ENCODE measurements at places on chromosomes 4 and X. TPM values are rescaled to one million over a fixed set of nuclear protein-coding genes. Genes with fewer than 3 reads are reported as not detected.

DNA sequence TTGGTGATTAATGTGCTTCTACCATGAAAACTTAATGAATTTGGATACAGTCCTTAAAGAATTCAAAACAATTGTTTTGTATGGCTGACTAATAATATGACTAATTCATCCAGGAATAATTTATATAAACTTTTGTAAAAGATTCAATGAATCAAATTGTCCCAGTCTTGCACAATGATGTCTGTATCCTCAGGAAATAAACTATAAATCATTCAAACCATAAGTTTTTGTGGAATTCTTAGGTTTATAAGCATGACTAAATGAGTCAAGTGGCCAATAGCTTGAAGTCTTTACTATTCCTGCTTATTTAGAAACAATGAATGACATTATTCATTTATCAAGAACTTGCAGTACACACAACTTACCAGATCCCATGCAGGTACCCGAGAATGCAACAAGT lies 935.0 kb upstream of the INTU start:
- H3K27ac ChIP-seq, result no peak overlapping the region
- H3K27me3 ChIP-seq, result no peaks in the 10 kb centered on the region
- no peak for DNase-seq
- H3K36me3 ChIP-seq, result no peaks in the 10 kb centered on the region
- no peaks in the 10 kb centered on the region for H3K4me1 ChIP-seq

RRH gene
- 0.23 TPM for total RNA-seq

GRCh38 chr4:55928846-55929245 lies 19.9 kb upstream of the CEP135 start:
- no peaks in the 10 kb centered on the region for H3K36me3 ChIP-seq
- H3K27me3 ChIP-seq, result no peaks in the 10 kb centered on the region
- H3K4me3 ChIP-seq, result no peak overlapping the region
- H3K4me1 ChIP-seq, result peaks cover 4% of the 10 kb centered on the region
- H3K27ac ChIP-seq, result no peak overlapping the region
- DNase-seq, result no peak

GRCh38 chrX:41543025-41543424 lies 95.9 kb downstream of the NYX start:
- H3K36me3 ChIP-seq, result no peaks in the 10 kb centered on the region
- no peak for DNase-seq
- H3K4me1 ChIP-seq, result no peaks in the 10 kb centered on the region
- H3K27ac ChIP-seq, result no peak overlapping the region
- H3K4me3 ChIP-seq, result no peak overlapping the region

RPA4 gene
- 1.2 TPM for total RNA-seq

DNA sequence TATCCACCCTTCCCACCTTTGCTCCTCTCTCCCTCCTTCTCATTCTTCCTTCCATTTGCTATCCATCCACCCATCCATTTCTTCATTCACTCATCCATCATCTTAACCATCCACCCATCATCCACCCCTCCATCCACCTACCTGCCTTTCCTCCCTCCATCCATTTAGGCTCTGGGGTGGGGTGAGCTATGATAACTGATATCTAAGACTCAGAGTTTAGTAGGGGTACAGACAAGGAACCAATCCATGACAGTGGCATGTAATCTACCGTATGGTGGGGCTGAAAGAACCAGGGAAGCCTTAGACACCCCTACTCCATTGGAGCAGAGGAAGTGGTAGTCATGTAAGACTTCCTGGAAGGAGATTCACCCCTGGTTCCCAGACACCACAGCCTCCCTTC lies 23.2 kb downstream of the PSAPL1 start:
- H3K27ac ChIP-seq, result no peak overlapping the region
- no peak for DNase-seq
- peaks cover 23% of the 10 kb centered on the region for H3K27me3 ChIP-seq

CFAP47 gene
- total RNA-seq, result 1.3 TPM

POLR2B gene
- 62.1 TPM for total RNA-seq

GRCh38 chr4:129808242-129808641 lies 712.3 kb downstream of the C4orf33 start:
- H3K27ac ChIP-seq, result no peak overlapping the region
- no peaks in the 10 kb centered on the region for H3K4me1 ChIP-seq
- no peaks in the 10 kb centered on the region for H3K36me3 ChIP-seq
- H3K27me3 ChIP-seq, result no peaks in the 10 kb centered on the region
- DNase-seq, result no peak
- no peak overlapping the region for H3K4me3 ChIP-seq

HSPA4L gene
- total RNA-seq, result 6.1 TPM

GRCh38 chrX:40164751-40165150 lies 67.0 kb upstream of the BCOR start:
- no peak for DNase-seq
- H3K4me1 ChIP-seq, result peaks cover 29% of the 10 kb centered on the region
- H3K27ac ChIP-seq, result no peak overlapping the region
- peaks cover 30% of the 10 kb centered on the region for H3K27me3 ChIP-seq
- H3K36me3 ChIP-seq, result no peaks in the 10 kb centered on the region

TEC gene
- total RNA-seq, result 4.5 TPM

KCND1 gene
- total RNA-seq, result 4.3 TPM

TSPAN7 gene
- total RNA-seq, result 52.3 TPM

DNA sequence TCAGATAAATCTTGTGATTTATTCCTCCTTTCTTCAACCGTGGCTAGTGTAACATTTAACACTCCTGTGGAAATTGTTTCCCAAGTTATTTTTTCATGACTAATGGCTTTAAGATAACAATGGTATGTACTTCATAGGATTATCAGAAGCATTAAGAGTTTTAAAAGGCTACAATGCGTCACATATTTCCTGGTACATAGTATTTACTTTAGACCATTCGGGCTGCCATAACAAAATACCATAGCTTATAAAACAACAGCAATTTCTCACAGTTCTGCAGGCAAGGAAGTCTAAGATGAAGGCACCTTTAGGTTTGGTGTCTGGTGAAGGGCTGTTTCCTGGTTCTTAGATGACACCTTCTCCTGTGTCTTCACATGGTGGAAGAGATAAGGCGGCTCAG lies 158.6 kb downstream of the PAPSS1 start:
- no peaks in the 10 kb centered on the region for H3K27me3 ChIP-seq
- DNase-seq, result no peak
- H3K4me1 ChIP-seq, result no peaks in the 10 kb centered on the region
- no peak overlapping the region for H3K4me3 ChIP-seq

DNA sequence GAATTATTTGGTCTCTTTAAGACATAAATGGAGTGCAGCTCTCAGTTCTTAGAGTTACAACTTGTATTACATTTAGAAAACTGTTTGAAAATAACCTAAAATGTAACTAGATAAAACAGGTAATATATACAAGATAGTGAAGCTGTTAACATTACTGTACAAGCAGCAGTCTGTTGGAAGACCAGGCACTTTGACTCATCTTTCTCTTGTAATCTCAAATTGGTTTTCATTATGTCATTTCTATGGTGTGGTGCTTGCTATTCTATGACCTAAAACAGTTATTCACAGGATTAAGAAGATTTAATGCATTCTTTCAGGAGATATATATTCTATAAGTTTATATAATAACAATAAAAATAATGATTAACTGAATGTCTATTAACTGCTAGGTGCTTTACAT lies 282.5 kb upstream of the PITX2 start:
- no peak overlapping the region for H3K27ac ChIP-seq
- no peaks in the 10 kb centered on the region for H3K27me3 ChIP-seq
- H3K36me3 ChIP-seq, result no peaks in the 10 kb centered on the region
- no peak for DNase-seq
- no peaks in the 10 kb centered on the region for H3K4me1 ChIP-seq
- no peak overlapping the region for H3K4me3 ChIP-seq

DNA sequence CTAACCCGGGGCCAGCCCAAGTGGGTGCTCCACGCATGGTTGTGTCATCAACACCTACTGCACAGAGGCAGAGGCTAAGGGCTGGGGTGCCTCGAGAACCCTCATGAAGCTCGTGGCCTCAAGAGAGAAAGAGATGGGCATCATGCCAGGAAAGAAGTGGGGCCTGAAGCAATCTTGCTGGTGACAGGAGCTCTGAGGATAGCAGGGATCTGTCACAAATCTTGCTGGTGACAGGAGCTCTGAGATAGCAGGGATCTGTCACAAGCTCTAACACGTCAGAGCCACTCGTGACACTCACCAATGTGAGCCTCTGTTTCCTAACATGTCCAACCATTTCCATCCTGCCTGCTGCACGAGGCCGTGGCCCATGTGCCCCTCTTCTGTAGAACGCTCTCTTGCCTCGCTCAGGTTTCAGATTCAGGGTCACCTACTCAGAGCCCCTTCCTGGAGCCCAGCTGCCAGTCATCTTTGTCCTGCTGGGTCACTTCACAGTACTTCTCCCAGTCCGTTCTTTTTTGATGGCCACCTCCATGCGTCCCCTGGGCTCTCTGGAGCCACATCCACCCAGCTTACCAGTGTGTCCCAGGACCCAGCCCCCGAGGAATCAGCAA lies 21.1 kb downstream of the PNMA6E start:
- DNase-seq, result no peak
- no peak overlapping the region for H3K4me3 ChIP-seq
- no peaks in the 10 kb centered on the region for H3K4me1 ChIP-seq
- H3K27ac ChIP-seq, result no peak overlapping the region
- no peaks in the 10 kb centered on the region for H3K27me3 ChIP-seq

BBS7 gene
- 17.4 TPM for total RNA-seq

SERTM2 gene
- total RNA-seq, result 0.50 TPM

GRCh38 chrX:80285131-80285773 lies 135.0 kb upstream of the TENT5D start:
- no peaks in the 10 kb centered on the region for H3K36me3 ChIP-seq
- no peak overlapping the region for H3K4me3 ChIP-seq
- DNase-seq, result no peak
- no peaks in the 10 kb centered on the region for H3K4me1 ChIP-seq
- no peaks in the 10 kb centered on the region for H3K27me3 ChIP-seq

- no peak overlapping the region for H3K4me3 ChIP-seq
- H3K36me3 ChIP-seq, result no peaks in the 10 kb centered on the region
- peaks cover 8% of the 10 kb centered on the region for H3K4me1 ChIP-seq
- DNase-seq, result no peak
- H3K27me3 ChIP-seq, result no peaks in the 10 kb centered on the region
Measured at GRCh38 chr4:75718529-75718928, 5.8 kb upstream of the USO1 start.

- H3K36me3 ChIP-seq, result no peaks in the 10 kb centered on the region
- H3K4me3 ChIP-seq, result no peak overlapping the region
- H3K4me1 ChIP-seq, result no peaks in the 10 kb centered on the region
- H3K27ac ChIP-seq, result no peak overlapping the region
- no peak for DNase-seq
Measured at GRCh38 chrX:19544693-19545305, 29.5 kb upstream of the MAP3K15 start.

DNA sequence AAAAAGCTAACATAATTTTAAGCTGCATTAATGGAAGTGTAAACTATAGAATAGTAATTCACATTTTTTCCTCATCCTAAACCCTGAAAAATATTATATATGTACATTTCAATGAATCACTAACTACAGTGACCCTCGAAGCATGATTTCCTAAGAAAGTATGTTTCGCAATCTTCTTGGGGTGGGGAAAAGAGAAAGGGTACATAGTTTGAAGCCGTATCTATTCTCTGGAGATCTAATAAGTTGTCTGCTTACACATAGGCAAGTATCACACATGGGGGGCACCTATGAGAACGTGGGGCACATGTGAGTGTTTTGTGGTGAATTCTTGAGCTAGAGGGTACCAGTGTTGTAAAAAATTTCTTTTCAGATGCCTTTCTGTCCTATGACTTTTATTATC lies 71.2 kb downstream of the JADE1 start:
- no peak for DNase-seq
- no peaks in the 10 kb centered on the region for H3K36me3 ChIP-seq
- H3K27me3 ChIP-seq, result no peaks in the 10 kb centered on the region
- no peak overlapping the region for H3K4me3 ChIP-seq
- H3K27ac ChIP-seq, result no peak overlapping the region
- H3K4me1 ChIP-seq, result no peaks in the 10 kb centered on the region

- H3K27me3 ChIP-seq, result no peaks in the 10 kb centered on the region
- H3K27ac ChIP-seq, result no peak overlapping the region
- DNase-seq, result no peak
- no peaks in the 10 kb centered on the region for H3K4me1 ChIP-seq
- no peak overlapping the region for H3K4me3 ChIP-seq
- no peaks in the 10 kb centered on the region for H3K36me3 ChIP-seq
Measured at GRCh38 chrX:499870-500364, 113.2 kb upstream of the PPP2R3B start.

SMIM10L2A gene
- 2.4 TPM for total RNA-seq

GRCh38 chr4:3017504-3017903 lies 54.1 kb downstream of the GRK4 start:
- no peaks in the 10 kb centered on the region for H3K4me1 ChIP-seq
- no peaks in the 10 kb centered on the region for H3K36me3 ChIP-seq
- no peak overlapping the region for H3K4me3 ChIP-seq
- H3K27me3 ChIP-seq, result no peaks in the 10 kb centered on the region

DNA sequence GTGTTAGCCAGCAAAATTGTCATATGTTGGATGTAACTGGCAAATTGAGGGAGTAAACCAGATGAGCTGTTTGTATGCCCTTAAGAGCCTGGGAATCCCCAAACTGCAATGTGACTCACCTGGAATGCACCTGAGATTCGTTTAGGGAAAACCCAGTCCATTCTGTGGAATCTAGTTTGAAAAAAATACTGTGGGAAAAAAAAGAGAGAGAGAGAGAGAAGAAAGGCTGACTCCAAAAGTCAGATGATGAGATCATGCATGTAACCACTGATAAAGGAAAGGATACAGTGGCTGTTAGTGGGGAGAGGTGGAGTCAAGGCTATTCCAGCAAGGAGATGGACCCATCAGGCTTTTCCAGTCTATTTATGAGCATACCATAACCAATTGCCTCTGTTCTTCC lies 48.5 kb downstream of the SLC9A7 start:
- no peak for DNase-seq
- no peak overlapping the region for H3K27ac ChIP-seq
- no peaks in the 10 kb centered on the region for H3K27me3 ChIP-seq

DNA sequence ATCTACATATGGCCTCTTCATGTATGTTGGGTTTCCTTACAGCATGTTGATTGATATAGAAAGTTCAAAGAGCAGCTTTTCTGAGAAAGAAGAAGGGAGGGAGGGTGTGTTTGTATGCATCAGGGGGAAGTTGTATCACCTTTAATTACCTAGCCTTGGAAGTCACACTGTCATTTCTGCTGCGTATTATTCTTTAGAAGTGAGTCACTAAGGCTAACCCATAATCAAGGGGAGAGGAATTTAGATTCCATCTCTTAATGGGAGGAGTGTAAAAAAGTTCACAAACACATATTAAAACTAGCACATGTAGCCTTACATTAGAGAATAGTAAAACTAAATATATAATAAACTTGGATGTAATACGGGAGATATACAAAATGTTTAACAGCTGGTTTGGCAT lies 86.5 kb upstream of the CBLL2 start:
- no peaks in the 10 kb centered on the region for H3K4me1 ChIP-seq
- no peaks in the 10 kb centered on the region for H3K27me3 ChIP-seq
- H3K27ac ChIP-seq, result no peak overlapping the region
- no peak overlapping the region for H3K4me3 ChIP-seq
- H3K36me3 ChIP-seq, result no peaks in the 10 kb centered on the region

ARX gene
- total RNA-seq, result not detected

AKAP4 gene
- not detected for total RNA-seq

Data from left lung (tissue), 14 donors.